ENCODE measurements at places on chromosomes 13 and 19.

GRCh38 chr13:25329706-25330105 lies 28.3 kb downstream of the NUP58 start:
- no peak for DNase-seq

DNA sequence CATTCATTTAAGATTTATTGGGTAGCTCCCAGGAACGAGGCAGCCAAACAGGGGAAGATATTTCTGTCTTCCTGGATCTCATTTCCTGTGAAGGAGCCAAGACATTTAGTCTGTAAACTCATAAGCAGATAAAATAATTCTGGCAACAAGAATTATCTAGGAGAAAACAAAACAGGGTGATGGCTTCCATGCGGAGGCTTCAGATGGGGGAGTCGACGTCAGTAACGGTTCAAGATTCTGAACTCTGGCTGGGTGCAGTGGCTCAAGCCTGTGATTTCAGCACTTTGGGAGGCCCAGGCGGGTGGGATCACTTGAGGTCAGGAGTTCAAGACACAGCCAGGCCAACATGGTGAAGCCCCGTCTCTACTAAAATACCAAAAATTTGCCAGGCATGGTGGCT lies 1.3 kb downstream of the GNA15 start:
- no peak for DNase-seq

- DNase-seq: no peak
These were observed 622.4 kb downstream of the DCT start for GRCh38 chr13:93857126-93857525.

DNA sequence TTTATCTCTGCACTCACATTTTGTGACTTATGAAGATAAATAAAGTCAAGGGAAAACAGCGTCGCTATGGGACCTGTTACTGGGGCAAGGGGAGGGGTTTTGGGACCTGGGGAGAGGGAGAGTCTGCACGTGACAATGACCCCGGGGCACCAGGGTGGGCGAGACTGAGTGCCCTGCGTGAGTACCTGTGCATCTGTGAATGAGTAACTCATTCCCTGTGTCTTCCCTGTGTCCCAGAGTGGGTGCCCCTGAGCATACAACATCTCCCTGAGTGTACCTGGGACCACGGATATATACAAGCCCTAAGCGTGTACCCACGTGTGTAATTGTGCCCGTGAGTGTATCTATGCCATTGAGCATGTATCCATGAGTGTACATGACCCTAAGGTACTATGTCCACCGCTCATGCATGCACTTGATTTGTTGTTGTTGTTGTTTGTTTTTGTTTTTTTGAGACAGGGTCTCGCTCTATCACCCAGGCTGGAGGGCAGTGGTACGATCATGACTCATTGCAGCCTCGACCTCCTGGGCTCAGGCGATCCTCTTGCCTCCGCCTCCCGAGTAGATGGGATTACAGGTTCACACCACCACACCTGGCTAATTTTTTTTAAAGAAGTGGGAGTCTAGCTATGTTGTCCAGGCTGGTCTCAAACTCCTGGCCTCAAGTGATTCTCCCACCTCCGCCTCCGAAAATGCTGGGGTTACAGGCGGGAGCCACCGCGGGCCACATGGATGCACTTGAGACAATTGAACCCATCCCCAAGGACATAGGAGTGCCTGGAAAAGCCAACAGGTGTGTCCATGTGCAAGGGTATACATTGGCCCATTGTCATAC lies 645 bp upstream of the TRAPPC5 start:
- no peak for DNase-seq

- DNase-seq: no peak
These were observed 313.7 kb downstream of the HS6ST3 start for GRCh38 chr13:96403651-96404050.

DNA sequence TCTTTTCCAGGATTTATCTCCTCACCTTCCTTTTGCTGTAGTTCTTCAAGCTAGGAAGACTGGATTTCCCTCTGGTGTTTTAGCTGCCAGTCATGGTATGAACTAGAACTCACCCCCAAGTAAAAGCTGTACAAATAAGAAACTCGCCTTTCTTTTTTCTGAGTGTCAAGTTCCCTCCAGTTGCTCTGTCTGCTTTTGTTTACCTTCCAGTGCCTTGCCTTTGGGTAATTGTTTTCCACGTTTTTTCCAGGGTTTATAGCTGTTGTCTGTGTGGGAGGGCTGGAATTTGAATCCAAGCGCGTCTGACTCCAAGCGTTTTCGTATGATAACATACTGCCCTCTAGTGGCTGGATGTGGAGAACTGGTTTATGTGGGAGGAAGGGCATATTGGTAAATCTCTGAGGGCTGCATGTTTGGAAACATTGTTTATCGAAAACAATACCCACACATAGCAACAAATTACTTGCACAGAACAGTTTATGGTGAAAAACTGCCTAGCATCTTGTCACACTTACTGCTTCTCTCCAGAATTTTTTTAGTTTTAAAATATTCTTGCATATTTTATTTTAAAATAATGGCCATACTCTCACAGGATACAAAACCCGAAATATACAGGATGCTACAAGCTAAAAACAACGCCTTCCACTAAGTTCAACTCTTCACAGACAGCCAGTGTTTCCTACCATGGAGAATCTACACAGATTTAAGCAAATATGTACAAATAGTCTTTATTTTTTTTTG lies 19.2 kb downstream of the RCN3 start:
- DNase-seq: no peak

GRCh38 chr13:112034231-112034630 lies 32.7 kb upstream of the SOX1 start:
- no peak for DNase-seq

DNA sequence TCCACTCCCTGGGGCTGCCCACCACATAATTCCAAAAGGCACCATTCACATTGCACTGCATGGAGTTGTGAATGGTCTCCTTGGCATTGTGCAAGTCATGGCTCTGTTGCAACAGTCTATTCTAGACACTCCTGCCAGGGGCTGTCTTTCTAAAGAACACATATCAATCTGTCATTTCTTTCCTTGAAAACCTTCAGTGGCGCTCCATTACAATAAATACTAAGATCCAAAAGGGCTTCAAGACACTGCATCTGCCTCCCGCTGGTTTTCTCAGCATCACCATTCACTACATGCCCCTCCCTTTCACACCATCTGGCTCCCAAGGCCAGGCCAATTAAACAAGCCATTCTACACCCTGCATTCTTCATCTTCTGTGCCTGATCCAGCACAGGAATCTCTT lies 32.2 kb upstream of the TM9SF2 start:
- DNase-seq: no peak

GRCh38 chr19:43656436-43656835 lies 13.5 kb downstream of the PLAUR start:
- no peak for DNase-seq

DNA sequence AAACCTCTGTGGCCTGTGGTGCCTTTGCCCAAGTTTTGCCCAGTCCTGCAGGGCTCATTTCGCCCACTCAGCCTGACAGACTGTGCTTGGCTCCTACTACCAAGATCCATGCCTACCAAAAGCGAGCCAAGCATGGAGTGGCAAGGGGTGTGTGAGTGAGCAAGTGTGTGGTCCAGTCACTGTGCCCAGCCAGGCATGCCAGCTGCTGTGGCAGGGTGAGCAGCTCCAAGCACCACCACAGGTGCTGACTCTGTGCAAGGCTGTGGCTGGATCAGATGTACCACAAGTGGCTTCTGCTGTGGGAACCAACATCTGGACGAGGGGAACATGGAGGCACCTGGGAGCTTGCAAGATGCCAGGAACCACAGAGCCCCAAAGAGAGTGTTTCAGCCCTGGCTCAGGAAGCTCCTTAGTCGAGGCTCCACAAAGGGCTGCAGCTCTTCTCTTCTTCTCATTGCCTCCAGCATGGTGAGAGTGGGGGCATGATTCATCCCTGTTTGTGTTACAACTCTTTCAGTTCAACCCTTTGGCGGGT lies 1564.2 kb upstream of the MIR17HG start:
- no peak for DNase-seq

DNA sequence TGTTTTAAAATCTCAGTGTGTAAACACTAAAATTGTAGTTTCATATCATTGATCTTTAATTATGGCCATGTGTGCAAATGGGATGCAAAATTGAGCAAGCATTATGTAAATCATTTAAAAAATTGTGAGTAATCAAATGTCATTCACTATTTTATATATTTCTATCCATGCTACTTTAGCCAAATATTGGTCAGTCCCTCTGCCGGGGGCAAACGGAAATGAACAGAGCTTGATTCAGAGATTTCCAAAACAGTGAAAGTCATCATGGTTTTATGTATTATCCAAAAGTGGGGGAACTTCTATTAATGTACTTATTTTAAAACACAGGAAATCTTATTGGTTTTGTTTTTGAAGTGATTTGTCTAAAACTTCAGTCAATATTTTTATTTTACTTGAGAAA lies 219.1 kb downstream of the IRS2 start:
- no peak for DNase-seq

DNA sequence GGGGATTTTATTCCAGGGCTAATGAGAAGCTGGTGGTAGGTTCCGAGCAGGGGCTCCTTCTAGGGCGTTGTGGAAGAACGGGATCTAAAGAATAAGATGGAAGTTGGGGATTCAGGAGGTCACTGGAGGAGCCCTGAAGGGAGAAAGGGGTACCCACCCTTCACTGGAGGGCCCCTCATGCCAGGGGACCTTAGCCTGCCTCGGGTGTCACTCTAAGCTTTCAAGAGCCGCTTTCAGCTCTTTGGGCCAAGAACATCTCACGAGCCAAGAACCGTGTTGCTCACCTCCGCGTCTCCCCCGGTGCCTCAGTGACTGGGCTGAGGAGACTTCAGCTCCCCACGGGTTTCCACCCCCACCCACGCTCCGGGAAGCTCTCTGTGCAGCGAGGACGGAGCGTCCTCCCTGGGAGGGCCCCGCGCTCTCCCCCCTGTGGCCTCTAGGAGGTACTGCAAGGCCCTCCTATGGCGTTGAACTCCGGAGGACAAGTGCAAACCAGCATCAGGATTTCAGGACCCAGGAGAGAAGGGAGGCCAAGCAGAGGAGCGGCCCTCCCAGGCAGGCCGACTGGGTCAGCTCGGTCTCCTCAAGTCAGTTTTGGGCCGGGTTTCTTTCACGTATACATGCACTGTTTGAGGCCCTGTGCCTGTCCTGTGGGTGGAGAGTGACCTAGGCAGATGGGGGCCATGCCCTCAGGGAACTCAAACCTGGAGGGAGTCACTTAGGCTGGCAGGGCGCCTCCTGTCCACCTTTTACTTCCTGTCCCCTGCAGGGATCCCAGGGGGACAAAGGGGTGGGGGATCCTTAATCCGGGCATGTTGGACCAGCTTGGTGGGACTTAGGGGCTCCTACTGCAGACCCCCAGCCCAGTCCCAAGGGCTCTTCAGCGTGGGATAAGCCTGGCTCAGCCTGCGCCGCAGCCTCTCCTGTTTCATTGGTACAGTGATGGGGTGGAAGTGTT lies 5.1 kb upstream of the KRTDAP start:
- peak; percentile 57 for DNase-seq

GRCh38 chr19:2798733-2799132 lies 13.4 kb downstream of the THOP1 start:
- DNase-seq: no peak

- no peak for DNase-seq
These were observed 1378.2 kb upstream of the PCDH20 start for GRCh38 chr13:62793850-62794249.

- no peak for DNase-seq
These were observed 483.3 kb downstream of the ZNF536 start for GRCh38 chr19:30855442-30855841.

- peak; percentile 18 for DNase-seq
These were observed 9.9 kb upstream of the FPR3 start for GRCh38 chr19:51784922-51785690.

GRCh38 chr19:18396471-18397241 lies 766 bp downstream of the LRRC25 start:
- no peak for DNase-seq

- no peak for DNase-seq
These were observed 62.2 kb downstream of the RASA3 start for GRCh38 chr13:114070098-114070799.

- no peak for DNase-seq
These were observed 351.2 kb downstream of the DNAJC15 start for GRCh38 chr13:43374621-43375020.

GRCh38 chr19:27794494-27795042 lies 1418.4 kb downstream of the UQCRFS1 start:
- DNase-seq: no peak

- DNase-seq: no peak
These were observed 1.9 kb downstream of the KCTD12 start for GRCh38 chr13:76884186-76884906.

- no peak for DNase-seq
These were observed 182.1 kb downstream of the POSTN start for GRCh38 chr13:37416291-37417059.

Data from activated naive CD8-positive, alpha-beta T cell treated with anti-CD3 and anti-CD28 coated beads, Interleukin-2, amount 50 U/mL, for 16 hours (primary cell).